Retinal pigment epithelial cell (primary cell): ENCODE measurements at places on chromosomes 12 and 14.

- no peak for DNase-seq
Observed at GRCh38 chr12:95470300-95470699, 3.7 kb upstream of the METAP2 start.

DNA sequence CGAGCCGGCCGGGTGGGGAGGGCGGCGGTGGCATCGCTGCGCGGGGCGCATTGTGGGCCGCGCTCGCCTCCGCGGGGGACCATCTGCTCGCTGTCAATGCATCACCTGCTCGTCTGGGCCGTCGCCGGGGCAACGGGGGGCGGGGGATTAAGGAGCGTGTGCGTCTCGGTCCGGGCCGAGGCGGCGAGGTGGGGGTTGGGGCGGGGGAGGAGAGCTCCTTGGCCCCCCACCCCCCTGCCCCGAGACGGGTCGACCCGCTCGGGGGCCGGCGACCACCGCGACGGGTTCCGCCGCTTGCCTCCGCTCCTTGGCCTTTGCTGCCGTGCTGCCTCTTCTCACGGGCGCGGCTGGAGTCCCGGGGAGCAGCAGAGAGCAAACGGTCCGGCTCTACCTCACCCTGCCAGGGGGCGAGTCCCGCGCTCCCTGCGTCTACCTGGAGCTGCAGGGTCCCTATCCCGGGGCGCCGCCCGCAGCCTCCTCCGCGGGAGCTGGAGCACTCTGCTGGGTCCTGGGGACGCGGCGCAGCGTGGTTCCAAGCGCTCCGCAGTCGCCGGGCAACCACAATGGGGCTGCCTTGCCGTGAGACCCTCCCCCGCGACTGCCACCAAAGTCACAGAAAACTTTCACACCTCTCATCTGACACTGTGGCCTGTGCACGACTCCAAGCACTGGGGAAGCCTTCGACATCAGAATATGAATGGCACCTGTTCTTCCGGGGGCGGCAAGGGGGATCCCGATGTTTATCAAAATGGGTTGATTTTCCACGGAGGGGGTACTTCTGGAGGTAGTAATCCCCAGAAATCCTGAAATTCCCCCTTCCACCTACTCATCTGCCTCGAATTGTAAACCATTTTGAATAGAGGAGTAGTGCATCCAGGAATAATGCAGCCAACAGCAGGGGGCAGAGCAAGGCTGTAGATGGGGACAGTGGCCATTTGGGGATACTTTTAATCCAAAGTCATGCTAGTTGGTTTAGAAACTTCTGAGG, at the start of gene C12orf42:
C12orf42 (minus strand) TSS at position 500 of the 988 bp plus-strand sequence. CDS start 17,542 bp downstream, outside the sequence.
- no peak for DNase-seq

DNA sequence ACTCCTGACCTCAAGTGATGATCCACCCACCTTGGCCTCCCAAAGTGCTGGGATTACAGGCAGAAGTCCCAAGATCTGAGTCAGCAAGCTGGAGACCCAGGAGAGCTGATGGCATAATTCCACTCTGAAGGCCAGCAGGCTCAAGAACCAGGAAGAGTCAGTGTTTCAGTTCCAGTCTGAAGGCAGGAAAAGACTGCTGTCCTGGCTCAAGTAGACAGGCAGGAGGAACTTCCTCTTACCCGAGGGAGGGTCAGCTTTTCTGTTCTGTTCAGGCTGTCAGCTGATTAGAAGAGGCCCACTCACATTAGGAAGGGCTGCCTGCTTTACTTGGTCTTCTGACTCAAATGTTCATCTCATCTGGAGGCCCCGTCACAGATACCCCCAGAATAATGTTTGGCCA, 206.0 kb upstream of the MYL2 start:
- DNase-seq: no peak

DNA sequence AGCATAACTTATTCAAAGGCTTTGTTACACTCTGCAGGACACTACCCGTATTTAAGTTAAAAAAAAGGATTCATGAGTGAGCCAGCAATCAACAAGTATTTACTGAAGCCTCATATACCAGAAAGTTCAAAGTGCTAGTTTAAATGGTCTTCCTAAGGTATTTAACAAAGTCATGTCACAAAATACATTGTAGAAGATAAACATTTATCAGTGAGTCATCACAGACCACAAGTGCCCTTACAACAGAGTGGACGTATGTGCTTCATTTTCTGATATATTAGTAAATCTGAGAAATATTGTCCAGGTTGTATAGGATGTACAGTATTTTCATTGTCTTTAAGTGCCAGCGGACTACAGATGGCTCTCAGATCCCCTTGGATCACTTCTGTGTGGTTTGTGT, 24.2 kb downstream of the FLRT2 start:
- no peak for DNase-seq

- no peak for DNase-seq
Observed at GRCh38 chr14:71333705-71334104, 426.4 kb downstream of the PCNX1 start.

GRCh38 chr14:71658261-71658860, 273.9 kb upstream of the RGS6 start:
- no peak for DNase-seq
